RPMI7951 (cell line): ENCODE measurements at places on chromosomes 2 and 18. TPM values are rescaled to one million over a fixed set of nuclear protein-coding genes. Genes with fewer than 3 reads are reported as not detected.

Gene IL1A
- total RNA-seq, result 1.9 and 2.3 TPM in 2 replicates

Gene CERKL
- 0.12 TPM in 1 of 2 replicates, not detected in the other for total RNA-seq

Gene IL36G
- total RNA-seq, result 0.24 and 0.59 TPM in 2 replicates

Gene LCT
- total RNA-seq, result not detected in 2 replicates

Gene TUBB8B
- total RNA-seq, result not detected in 2 replicates

Gene C2orf78
- total RNA-seq, result not detected in 2 replicates

Gene SMPD4
- total RNA-seq, result 31.4 and 35.2 TPM in 2 replicates

Gene SFT2D3
- total RNA-seq, result 8.5 and 9.3 TPM in 2 replicates

Gene METTL5
- total RNA-seq, result 124 and 133 TPM in 2 replicates

Gene PXDN
- total RNA-seq, result 272 and 304 TPM in 2 replicates

Gene VAMP5
- total RNA-seq, result 25.7 and 33.6 TPM in 2 replicates

Gene IL36A
- not detected in 2 replicates for total RNA-seq

Gene DTNA
- total RNA-seq, result 1.6 and 2.4 TPM in 2 replicates

Gene GALNT13
- total RNA-seq, result not detected in 2 replicates

Gene RGPD4
- not detected in 2 replicates for total RNA-seq

Gene KIAA2012
- under 0.01 TPM in 1 of 2 replicates, not detected in the other for total RNA-seq

Gene SMARCAL1
- total RNA-seq, result 9.3 and 9.8 TPM in 2 replicates

Gene PLA2R1
- 6.9 and 7.6 TPM in 2 replicates for total RNA-seq

Gene FAM110C
- total RNA-seq, result not detected in 2 replicates

Gene SNORC
- 0.24 and 0.98 TPM in 2 replicates for total RNA-seq

Gene RFTN2
- 1.7 and 2.0 TPM in 2 replicates for total RNA-seq

Gene POTEI
- total RNA-seq, result not detected in 2 replicates

Gene NMS
- total RNA-seq, result not detected in 2 replicates

Gene CDH20
- not detected in 2 replicates for total RNA-seq
